ENCODE measurements at places on chromosomes 7 and 10. TPM values are rescaled to one million over a fixed set of nuclear protein-coding genes. Genes with fewer than 3 reads are reported as not detected.

HMX3 gene
- not detected for total RNA-seq

PHKG1 gene
- total RNA-seq: 0.20 TPM

SPDYE16 gene
- not detected for total RNA-seq

COL17A1 gene
- under 0.01 TPM for total RNA-seq

NCF1 gene
- total RNA-seq: not detected

RELN gene
- total RNA-seq: 1,451 TPM

ACTL6B gene
- not detected for total RNA-seq

POMZP3 gene
- total RNA-seq: 1.7 TPM

CALHM2 gene
- total RNA-seq: 12.2 TPM

RHOBTB1 gene
- total RNA-seq: 32.1 TPM

GHRHR gene
- total RNA-seq: not detected

HPSE2 gene
- not detected for total RNA-seq

ANKRD1 gene
- total RNA-seq: 350 TPM

TBRG4 gene
- 46.8 TPM for total RNA-seq

PTEN gene
- total RNA-seq: 60.1 TPM

CUBN gene
- total RNA-seq: 4.2 TPM

PON3 gene
- total RNA-seq: not detected

HECW1 gene
- total RNA-seq: not detected

GSAP gene
- total RNA-seq: 3.6 TPM

Data from lung microvascular endothelial cell (primary cell).